DND-41 (cell line): ENCODE measurements at places on chromosomes 4 and X.

DNA sequence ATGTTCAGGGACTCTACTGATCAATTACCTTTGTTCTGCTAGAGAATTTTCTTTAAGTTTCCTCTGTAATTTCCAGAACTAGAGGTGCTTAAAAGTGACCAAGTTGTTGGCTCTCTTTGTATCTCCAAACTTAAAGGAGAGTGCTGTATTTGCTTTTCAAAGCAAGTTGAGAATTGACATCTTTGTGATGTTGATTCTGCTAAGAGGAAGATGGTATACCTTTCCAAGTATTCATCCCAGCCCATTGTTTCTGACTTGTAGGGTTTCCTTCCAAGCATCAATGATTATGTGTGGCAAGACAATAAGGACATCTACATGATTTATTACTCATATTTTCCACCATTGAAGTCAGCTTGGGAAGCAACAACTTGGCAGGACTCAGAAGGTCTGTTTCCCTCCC is 190.6 kb downstream of the GC start:
- no peak for DNase-seq

- DNase-seq, result no peak
These were observed 54.1 kb upstream of the IBSP start for GRCh38 chr4:87745064-87745807.

GRCh38 chr4:147477439-147477838 is 3.5 kb upstream of the EDNRA start:
- no peak for DNase-seq

DNA sequence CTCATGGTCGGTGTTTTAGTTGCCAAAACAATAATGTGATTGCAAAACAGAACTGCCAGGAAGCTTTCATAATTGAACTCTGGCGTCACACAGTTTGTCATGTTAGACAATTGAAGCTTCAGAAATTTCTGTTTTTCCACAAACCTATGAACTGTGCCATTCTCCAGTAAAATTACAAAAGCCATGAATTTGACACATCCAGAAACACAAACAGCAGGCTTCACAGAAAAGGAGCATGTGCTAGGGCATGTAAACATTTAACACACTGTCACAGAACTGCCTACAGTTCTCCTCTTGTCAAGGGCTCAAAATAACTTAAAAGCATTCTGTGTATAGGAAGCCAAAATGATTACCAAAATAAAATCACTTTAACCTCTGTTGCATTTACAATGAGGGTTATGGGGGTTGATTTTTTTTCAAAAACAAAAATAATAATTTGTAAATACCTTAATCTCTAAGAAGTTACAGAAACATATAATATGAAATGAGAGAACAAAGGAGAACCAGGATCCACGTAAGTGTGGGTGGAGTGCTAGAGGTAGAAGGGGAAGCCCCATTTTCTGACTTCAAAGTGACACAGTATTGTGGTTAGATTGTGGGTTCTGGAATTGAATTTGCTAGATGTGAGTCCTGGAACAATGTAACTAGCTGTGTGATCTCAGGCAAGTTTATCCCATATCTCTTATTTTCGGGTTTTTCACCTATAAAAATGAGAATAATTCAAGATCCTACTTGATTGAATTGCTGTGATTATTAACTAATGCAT is 295.0 kb downstream of the CENPC start:
- DNase-seq, result no peak

DNA sequence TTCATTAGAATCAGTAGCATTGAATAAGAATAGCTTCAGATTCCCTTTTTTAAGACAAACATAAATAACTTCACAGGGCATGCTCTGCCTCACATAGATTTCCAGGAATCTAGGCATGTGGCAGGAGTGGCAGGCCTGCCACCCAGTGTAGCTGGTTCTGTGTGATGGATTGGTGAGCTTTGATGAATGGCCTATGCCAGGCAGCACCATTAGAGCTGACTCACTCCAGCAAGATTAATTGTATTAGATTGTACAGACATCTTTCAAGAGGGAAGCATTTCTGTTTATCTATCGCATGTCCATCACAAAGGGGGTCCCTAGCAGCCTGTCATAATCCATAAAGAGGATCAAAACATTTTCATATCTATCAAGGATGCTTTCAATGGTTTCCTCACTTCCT is 71.9 kb downstream of the NAA11 start:
- no peak for DNase-seq
